K562 (cell line): ENCODE measurements at places on chromosomes 1 and 21. TPM values are rescaled to one million over a fixed set of nuclear protein-coding genes. Genes with fewer than 3 reads are reported as not detected.

The RNF186 gene
- not detected in 2 replicates for total RNA-seq

The BMP8B gene
- total RNA-seq: 0.33 and 0.36 TPM in 2 replicates

The GJA9 gene
- total RNA-seq: not detected in 2 replicates

The LMOD1 gene
- total RNA-seq: 0.42 and 0.54 TPM in 2 replicates

The CYP4B1 gene
- total RNA-seq: 0.56 and 0.69 TPM in 2 replicates

The FBLIM1 gene
- total RNA-seq: 0.18 and 0.24 TPM in 2 replicates
